ENCODE measurements at places on chromosomes 12 and 14. TPM values are rescaled to one million over a fixed set of nuclear protein-coding genes. Genes with fewer than 3 reads are reported as not detected.

Gene LRFN5
- not detected for total RNA-seq

Gene FOXN4
- not detected for total RNA-seq

DNA sequence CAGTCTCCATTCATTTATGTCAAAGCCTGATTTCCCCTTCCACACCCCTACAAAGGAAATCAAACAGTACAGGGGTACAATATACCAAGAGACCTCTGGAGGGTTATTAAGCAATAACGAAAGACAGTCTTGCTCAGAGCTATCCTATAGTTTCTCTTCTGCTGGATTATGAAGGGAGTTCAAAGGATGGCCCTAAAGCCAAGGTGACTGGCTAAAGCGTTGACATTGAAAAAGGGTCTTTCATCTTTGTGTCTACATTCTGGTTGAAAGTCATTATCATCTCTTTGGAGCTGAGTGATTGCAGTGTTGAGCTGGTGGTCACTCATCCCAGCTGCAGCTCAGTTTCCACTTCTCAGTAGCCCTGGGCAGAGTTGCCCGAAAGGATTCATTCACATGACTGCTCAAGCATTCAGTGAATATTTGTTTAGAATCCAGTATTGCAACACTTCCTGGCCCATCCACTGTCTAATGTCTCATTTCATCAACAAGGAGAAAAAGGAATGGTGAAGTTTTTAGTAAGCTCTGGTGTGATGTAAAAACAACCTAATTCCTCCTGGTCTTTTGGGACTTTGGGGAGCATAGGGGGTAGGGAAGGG lies 19.2 kb upstream of the TBX5 start:
- DNase-seq = no peak

DNA sequence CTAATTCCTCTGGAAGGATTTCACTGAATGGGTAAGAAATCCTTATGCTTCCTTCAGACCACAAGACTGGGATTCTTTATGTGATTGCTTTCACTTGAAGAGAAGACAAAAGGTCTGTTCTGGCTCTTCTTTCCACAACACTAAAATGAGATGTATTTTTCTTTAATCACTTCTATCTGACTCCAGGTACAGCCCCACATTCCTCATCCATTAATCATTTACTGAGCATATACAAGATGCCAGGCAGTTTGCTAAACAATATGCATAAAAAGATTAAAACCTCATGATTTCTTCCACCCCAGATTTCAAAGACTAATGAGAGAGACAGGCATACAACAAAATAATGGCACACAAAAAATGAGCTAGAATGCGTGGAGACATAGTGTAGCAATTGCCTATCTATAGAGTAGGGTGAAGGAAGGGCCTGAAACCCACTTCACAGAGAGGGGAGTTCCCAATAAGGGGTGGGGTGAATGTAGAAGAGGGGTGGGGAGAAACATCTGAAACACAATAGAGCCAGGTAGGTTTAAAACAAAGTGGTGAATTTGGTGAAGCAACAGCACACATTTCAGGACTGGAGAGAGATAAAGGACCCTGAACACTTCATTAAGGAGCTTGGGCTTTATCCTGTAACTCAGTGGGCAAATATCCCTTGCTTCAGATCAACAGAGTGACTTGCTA lies 65.1 kb upstream of the PRB2 start:
- DNase-seq = no peak

GRCh38 chr12:16118586-16118985 lies 158.9 kb downstream of the SLC15A5 start:
- DNase-seq = no peak

Measured in activated CD4-positive, alpha-beta memory T cell treated with anti-CD3 and anti-CD28 coated beads for 36 hours (primary cell).